ENCODE measurements at places on chromosomes 7 and 10. TPM values are rescaled to one million over a fixed set of nuclear protein-coding genes. Genes with fewer than 3 reads are reported as not detected.

- no peaks in the 10 kb centered on the region for H3K27me3 ChIP-seq
- H3K4me3 ChIP-seq = no peak overlapping the region
- H3K27ac ChIP-seq = no peak overlapping the region
- DNase-seq = no peak
- peaks cover 9% of the 10 kb centered on the region for H3K36me3 ChIP-seq
- H3K4me1 ChIP-seq = peaks cover 4% of the 10 kb centered on the region
Observed at GRCh38 chr10:12663863-12664262, 314.5 kb downstream of the CAMK1D start.

GRCh38 chr10:63481815-63482421 lies 16.1 kb upstream of the JMJD1C start:
- H3K4me3 ChIP-seq = no peak overlapping the region
- H3K4me1 ChIP-seq = peaks cover 22% of the 10 kb centered on the region
- no peak overlapping the region for H3K27ac ChIP-seq
- no peaks in the 10 kb centered on the region for H3K27me3 ChIP-seq

GRCh38 chr10:119620241-119621077 lies 23.7 kb upstream of the TIAL1 start:
- H3K4me1 ChIP-seq = peaks cover 3% of the 10 kb centered on the region
- no peaks in the 10 kb centered on the region for H3K27me3 ChIP-seq
- no peak overlapping the region for H3K27ac ChIP-seq
- DNase-seq = no peak
- H3K36me3 ChIP-seq = no peaks in the 10 kb centered on the region

GRCh38 chr10:59181668-59182067 lies 5.2 kb downstream of the PHYHIPL start:
- H3K4me3 ChIP-seq = no peak overlapping the region
- no peak for DNase-seq
- H3K27ac ChIP-seq = no peak overlapping the region
- peaks cover 2% of the 10 kb centered on the region for H3K36me3 ChIP-seq

DNA sequence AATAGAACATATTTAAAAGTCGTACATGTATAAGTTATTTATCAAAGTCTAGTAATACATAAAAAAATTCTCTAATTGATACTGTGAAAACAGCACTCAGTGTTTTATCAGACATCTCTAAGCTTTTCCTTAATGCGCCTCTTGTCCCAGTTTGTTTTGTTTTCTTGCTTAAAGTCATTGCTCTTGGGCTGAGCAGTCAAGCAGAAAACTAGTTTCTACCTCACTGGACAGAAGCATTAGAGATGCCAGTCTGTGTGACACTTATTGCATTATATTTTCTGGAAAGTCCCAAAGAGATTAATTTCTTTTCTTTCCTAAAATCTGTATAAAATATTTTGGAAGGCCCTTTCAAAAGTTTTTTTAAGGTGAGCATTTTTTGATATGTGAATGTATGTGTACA lies 236.2 kb downstream of the PCLO start:
- no peaks in the 10 kb centered on the region for H3K27me3 ChIP-seq
- no peaks in the 10 kb centered on the region for H3K4me1 ChIP-seq
- no peak overlapping the region for H3K27ac ChIP-seq
- no peaks in the 10 kb centered on the region for H3K36me3 ChIP-seq
- no peak overlapping the region for H3K4me3 ChIP-seq

GRCh38 chr7:102449136-102449535 lies 15.5 kb downstream of the ALKBH4 start:
- peaks cover 4% of the 10 kb centered on the region for H3K4me1 ChIP-seq
- peaks cover 3% of the 10 kb centered on the region for H3K36me3 ChIP-seq
- no peak overlapping the region for H3K27ac ChIP-seq
- H3K4me3 ChIP-seq = no peak overlapping the region
- no peaks in the 10 kb centered on the region for H3K27me3 ChIP-seq

GRCh38 chr10:59954296-59954695 lies 47.9 kb upstream of the CCDC6 start:
- no peaks in the 10 kb centered on the region for H3K36me3 ChIP-seq
- H3K27ac ChIP-seq = no peak overlapping the region
- no peaks in the 10 kb centered on the region for H3K4me1 ChIP-seq
- H3K27me3 ChIP-seq = peaks cover 5% of the 10 kb centered on the region
- no peak overlapping the region for H3K4me3 ChIP-seq
- no peak for DNase-seq

GRCh38 chr10:44742248-44742647 lies 168.9 kb upstream of the TMEM72 start:
- H3K4me1 ChIP-seq = no peaks in the 10 kb centered on the region
- no peak overlapping the region for H3K4me3 ChIP-seq
- H3K36me3 ChIP-seq = no peaks in the 10 kb centered on the region
- no peak overlapping the region for H3K27ac ChIP-seq

FBXL13 gene
- 0.45 TPM for total RNA-seq

LEP gene
- not detected for total RNA-seq

PON1 gene
- total RNA-seq = not detected
